Activated T-helper 1 cell treated with anti-CD3 and anti-CD28 coated beads, Interleukin-12 subunit alpha, Interleukin-12 subunit beta, Interleukin-2, Interleukin-4 antibody, amounts not matched to agents 30 ng/mL and 10 ng/mL and 1 ng/mL, durations not matched to agents 14 hours and 24 hours and 36 hours (primary cell): ENCODE measurements at places on chromosomes 13 and 19.

- DNase-seq, result no peak
Observed at GRCh38 chr13:111630406-111630805, 310.0 kb downstream of the TEX29 start.

DNA sequence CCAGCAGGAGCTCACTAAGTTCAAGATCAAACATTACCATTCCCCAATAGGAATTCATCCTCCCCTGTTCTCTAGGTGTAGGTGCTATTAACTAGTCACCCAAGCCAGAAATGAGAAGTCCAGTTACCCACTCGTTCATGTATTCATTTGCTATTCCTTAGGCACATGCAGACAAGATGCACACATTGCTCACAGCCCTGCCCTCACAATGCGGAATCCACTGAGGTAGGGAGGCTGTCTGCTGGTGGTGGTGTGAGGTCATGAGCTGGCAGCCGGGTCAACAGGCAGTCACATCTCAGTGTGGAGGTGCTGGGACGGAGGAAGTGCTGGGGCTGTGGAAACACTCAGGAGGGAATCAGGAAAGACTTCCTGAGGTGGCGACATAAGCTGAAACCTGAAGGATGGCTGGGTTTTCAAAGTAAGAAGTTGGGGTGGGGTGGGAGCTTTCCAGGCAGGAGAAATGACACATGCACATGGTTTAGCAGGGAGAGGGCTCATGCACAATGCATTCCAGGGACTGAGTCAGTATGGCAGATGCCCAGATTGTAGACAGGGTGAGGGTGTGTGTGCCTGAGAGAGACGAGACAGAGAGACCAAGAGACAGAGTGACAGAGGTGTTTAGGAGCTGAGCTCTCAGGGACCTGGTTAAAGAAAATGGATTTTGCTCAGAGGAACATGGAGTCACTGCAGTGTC lies 117.6 kb downstream of the USP12 start:
- DNase-seq, result no peak

DNA sequence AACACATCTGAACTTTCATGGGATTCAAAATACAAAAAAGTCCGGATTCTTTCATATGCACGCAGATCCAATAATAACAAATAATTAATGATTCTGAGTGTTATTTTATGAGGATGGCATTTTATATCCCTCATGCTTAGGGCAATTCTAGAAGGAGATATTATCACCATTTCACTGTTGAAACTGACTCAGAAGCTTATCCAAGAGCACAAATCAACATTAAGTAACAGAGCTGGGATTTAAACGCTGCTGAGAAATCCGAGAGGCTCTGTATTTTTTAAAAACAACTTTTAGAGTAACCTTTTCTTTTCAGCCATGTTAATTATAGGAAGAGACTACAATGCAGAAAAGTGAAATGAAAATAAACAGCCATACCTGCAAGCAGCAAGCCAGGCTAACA lies 30.3 kb downstream of the ATP7B start:
- no peak for DNase-seq

DNA sequence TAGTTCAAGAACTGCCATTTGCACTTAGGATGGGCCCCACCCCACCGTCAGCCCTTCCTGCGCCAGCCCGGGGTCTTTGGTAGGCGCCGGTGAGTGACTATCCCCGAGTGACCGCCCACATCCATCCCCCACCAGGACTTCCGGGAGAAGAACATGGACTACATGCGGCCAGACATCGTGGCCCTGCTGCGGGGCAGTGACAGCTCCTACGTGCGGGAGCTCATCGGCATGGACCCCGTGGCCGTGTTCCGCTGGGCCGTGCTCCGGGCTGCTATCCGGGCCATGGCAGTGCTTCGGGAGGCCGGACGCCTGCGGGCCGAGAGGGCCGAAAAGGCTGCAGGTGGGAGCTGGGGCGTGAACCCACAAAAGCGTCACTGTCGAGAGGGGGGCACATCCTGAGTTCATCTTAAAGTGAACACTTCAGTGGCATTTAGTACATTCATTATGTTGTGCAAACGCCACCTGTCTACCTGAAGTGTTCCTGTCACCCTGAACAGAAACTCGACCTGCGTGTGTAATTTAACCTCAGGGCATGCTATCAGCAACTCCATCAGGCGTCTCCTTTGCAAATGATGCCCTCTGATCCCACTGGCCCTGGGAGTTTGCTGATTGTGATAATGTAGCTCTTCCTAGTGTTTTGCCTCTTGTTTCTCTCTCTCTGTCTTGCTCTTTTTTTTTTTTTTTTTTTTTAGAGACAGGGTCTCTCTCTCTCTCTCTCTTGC lies 42.4 kb upstream of the USE1 start:
- no peak for DNase-seq

DNA sequence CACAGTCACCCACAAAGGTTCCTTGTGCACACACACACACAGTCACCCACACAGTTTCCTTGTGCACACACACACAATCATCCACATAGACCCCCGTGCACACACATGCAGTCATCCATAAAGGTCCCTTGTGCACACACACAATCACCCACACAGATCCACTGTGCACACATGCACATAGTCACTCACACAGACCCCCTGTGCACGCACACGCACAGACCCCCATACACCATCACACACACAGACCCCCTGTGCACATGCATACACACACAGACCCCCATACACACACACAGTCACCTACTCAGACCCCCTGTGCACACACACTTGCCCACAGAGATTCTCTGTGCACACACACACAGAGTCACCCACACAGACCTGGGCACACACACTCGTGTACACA lies 107.1 kb downstream of the HSPH1 start:
- no peak for DNase-seq

DNA sequence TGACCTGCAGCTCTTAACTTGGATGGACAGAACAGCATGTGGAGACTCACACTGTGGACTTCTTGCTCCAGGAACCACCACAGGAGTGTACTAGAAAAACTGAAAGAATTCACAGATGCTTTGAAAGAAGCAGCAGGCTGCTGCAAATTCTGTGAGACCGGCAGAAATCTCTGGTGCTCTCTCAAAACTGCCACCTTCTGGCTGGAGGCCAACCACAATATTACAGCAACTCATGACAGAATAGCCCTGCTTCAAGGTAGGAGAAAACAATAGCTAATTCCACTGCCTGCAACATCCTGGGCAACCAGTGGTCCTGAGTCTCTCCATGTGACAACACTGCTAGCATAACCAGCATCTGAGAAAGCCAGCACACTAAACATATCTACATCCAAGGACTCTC lies 26.9 kb downstream of the CDK8 start:
- no peak for DNase-seq

- peak; percentile 26 for DNase-seq
Observed at GRCh38 chr19:38977445-38978325, 2.1 kb upstream of the FBXO17 start.

- DNase-seq, result no peak
Observed at GRCh38 chr19:43315851-43316250, 37.6 kb upstream of the CD177 start.

GRCh38 chr13:66879988-66880387 lies 350.1 kb downstream of the PCDH9 start:
- DNase-seq, result no peak
